Hematopoietic multipotent progenitor cell (in vitro differentiated cells): ENCODE measurements at places on chromosomes 5 and 9. TPM values are rescaled to one million over a fixed set of nuclear protein-coding genes. Genes with fewer than 3 reads are reported as not detected.

Gene SPATA31C1
- under 0.01 TPM for total RNA-seq

Gene PCDHGA7
- total RNA-seq = 0.81 TPM

Gene TMC1
- not detected for total RNA-seq

Gene DMRT3
- under 0.01 TPM for total RNA-seq

Gene ADAMTS12
- not detected for total RNA-seq

Gene PCDHB6
- not detected for total RNA-seq

Gene LPAR1
- 0.27 TPM for total RNA-seq

Gene KLHL3
- 13.7 TPM for total RNA-seq

Gene PCDHB5
- total RNA-seq = under 0.01 TPM

Gene KCNV2
- under 0.01 TPM for total RNA-seq

Gene IFNA2
- not detected for total RNA-seq

Gene GFI1B
- total RNA-seq = 72.4 TPM

Gene CDC25C
- 0.81 TPM for total RNA-seq

Gene PCA3
- 0.54 TPM for total RNA-seq

Gene AP3S1
- total RNA-seq = 12.1 TPM

Gene CSF2
- not detected for total RNA-seq

Gene NSG2
- total RNA-seq = not detected

Gene PLK2
- total RNA-seq = 44.2 TPM

Gene TSC1
- total RNA-seq = 33.9 TPM

Gene LRRC19
- total RNA-seq = not detected

Gene KCNN2
- total RNA-seq = under 0.01 TPM

Gene SKIC3
- 37.7 TPM for total RNA-seq

Gene ZNF367
- total RNA-seq = 3.8 TPM

Gene LCN12
- total RNA-seq = 0.54 TPM

Gene LRRC14B
- total RNA-seq = 0.54 TPM

Gene LCNL1
- total RNA-seq = not detected

Gene INSL4
- not detected for total RNA-seq

Gene IL5
- not detected for total RNA-seq

Gene FOXI1
- not detected for total RNA-seq

Gene SAXO1
- under 0.01 TPM for total RNA-seq

Gene SPATA31D4
- total RNA-seq = not detected

Gene SPATA31A3
- not detected for total RNA-seq

Gene PCDHGA2
- total RNA-seq = 0.27 TPM

Gene SLC22A4
- 7.3 TPM for total RNA-seq

Gene DIRAS2
- total RNA-seq = under 0.01 TPM

Gene ADCY2
- 0.27 TPM for total RNA-seq

Gene CEL
- total RNA-seq = 1.3 TPM

Gene AJM1
- 0.27 TPM for total RNA-seq

Gene MYMK
- total RNA-seq = not detected

Gene SPINK9
- total RNA-seq = not detected

Gene S100Z
- 3.5 TPM for total RNA-seq

Gene PRUNE2
- 1.3 TPM for total RNA-seq

Gene WDR38
- total RNA-seq = not detected

Gene GADD45G
- 7.3 TPM for total RNA-seq

Gene NRG2
- under 0.01 TPM for total RNA-seq

Gene RNF183
- under 0.01 TPM for total RNA-seq

Gene SMIM33
- under 0.01 TPM for total RNA-seq

Gene IL13
- under 0.01 TPM for total RNA-seq

Gene C7
- total RNA-seq = not detected

Gene NXNL2
- total RNA-seq = 0.54 TPM

Gene ADAMTSL1
- total RNA-seq = under 0.01 TPM

Gene PDGFRB
- 0.54 TPM for total RNA-seq

Gene HTR1A
- not detected for total RNA-seq

Gene FOXE1
- not detected for total RNA-seq

Gene JAKMIP2
- 8.6 TPM for total RNA-seq

Gene GRXCR2
- not detected for total RNA-seq
